ENCODE measurements at places on chromosomes 6 and 20.

GRCh38 chr6:113488061-113488460 lies 369.1 kb upstream of the MARCKS start:
- no peak for DNase-seq

DNA sequence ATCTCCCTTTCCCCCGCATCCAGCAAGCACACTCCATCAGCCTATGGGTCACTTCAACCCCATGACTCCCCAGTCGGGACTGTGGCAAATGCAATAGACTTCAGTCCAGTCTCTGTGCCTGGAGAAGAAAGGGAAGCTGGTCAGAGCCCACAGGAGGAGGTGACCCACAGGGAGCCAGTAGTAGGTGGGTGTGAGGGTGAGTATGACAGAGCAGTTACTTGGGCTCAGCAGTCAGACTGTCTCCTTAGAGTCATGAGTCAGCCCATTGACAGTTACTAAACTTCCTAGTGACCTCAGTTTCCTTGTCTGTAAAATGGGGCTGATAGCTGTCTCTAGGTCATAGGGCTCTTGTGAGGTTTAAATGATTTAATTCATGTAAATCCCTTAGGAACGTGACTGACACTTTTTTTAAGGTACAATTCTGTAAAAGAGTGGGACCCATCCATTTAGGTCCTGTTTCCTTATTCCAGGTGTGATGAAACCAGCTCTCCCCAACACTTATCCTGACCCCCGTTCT lies 33.9 kb upstream of the HLA-C start:
- DNase-seq = no peak

GRCh38 chr6:53154794-53155193 lies 6.2 kb upstream of the GCM1 start:
- DNase-seq = no peak

DNA sequence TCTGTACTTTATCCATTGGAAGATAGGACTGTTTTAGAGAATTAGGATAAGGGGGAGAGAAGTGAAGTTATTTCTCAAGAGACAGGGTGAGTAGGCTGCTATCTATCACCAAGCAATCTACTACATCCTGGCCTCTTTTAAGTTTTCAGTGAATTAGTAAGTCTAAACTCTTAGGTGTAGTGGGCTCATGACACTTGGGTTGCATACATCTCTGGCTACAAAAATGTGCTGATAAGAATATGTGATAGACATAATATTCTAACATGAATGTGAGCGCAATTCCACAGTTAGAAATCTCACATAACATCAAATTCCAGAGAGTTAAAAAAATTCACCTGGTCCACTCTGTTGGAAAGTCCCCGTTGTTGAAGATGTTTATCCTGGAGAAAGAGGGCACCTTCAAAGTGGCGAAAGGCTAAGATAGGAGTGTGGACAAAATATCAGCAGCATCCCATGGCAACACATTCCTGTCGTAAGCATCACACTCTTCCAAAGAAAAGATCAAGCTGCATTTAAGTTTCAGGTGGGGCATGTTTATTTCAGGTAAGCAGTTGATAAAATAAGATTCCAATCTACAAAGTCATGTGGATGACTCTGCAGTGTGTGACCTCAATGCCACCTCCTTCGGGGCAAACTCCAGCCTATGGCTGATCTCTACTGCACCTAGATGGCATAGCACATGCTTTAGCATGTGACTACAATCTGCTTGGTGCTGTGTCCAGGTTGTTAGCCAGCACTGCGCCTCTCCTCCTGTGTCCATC lies 111.7 kb upstream of the NEDD9 start:
- no peak for DNase-seq

DNA sequence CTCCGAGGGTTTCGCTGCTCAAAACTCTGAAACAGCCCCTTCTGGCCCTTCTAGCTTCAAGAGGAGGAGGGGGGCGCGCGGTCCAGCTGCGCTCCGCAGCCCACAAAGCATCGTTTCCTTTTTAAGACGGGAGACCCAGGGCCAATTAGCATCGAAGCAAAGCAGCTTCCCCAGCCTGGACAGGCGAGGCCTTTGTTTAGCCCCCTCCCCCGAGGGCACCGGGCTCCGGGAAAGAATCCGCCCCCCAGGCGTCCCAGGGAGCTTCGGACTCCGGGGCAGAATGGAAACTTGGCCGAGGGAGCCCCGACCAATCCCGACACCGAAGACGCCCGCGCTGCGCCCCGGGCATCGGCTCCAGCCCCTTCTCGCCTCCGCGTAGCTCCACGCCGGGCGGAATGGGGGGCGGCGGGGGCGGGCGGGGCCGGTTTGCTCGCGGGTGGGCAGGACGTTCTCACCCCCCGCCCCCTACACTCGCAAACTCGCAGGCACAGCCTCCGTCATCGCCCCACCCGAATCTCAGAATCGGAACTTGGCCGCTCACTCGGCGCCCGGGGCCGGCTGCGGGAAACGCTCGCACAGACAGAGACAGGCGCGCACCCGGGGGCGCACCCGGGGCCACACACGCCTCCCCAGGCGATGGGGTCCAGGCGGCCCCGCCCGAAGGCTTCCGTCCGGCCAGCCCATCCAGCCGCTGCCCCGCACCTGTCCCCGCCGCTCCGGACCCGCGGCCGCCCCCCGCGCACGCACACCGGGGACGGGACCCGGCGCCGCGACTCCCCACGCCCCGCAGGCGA lies 628 bp downstream of the NKAIN4 start:
- no peak for DNase-seq

DNA sequence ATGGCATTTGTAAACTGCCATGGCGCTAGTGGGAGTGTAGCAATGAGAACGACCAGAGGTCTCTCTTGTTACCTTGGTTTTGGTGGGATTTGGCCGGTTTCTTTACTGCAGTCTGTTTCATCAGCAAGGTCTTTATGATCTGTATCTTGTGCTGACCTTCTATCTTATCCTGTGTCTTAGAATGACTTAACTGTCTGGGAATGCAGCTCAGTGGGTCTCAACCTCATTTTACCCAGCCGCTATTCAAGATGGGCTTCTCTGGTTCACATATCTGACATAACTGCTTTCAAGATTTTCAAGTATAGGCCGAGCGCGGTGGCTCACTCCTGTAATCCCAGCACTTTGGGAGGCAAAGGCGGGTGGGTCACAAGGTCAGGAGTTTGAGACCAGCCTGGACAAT lies 1.9 kb upstream of the SFT2D1 start:
- no peak for DNase-seq

DNA sequence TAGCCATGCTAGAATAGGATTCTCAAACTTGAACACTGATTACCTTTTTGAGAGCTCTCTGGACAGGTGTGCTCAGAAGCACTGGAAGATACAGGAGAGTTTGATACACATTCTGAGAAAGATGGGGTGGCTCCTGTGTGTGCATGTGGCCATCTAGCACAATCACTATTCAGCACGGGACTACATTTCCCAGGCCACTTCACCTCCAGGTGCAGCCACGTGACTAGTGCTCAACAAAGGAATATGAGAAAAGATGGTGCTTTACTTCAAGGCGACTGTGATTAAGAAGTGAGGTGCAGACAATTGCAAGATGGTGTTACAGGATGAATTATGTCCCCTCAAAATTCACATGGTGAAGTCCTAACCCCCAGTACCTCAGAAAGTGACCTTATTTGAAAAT lies 103.8 kb downstream of the BACH2 start:
- DNase-seq = no peak

- no peak for DNase-seq
These were observed 5.3 kb upstream of the LINC00237 start for GRCh38 chr20:21111416-21111815.

GRCh38 chr6:27247133-27247836 lies at the start of gene PRSS16:
TSS of gene PRSS16 (plus strand) at chr6:27247701. CDS start at chr6:27247738, 37 bp downstream.
- no peak for DNase-seq

DNA sequence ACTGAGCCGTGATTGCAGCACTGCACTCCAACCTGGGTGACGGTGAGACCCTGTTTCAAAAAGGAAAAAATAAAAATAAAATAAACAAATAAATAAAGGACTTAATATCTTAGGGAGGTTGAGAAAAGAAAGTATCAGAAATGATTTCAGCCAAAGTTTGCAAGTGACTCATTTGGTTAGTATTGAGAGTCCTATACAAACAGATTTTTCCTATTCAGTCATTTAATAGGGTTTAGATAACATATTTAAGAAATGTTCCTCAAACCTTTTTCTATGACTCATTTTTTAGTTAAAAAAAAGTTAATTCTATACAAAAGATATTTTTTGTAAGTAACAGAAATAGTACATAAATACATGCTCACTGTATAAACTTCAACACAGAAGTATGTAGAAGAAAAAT lies 235.1 kb downstream of the GJA1 start:
- no peak for DNase-seq

DNA sequence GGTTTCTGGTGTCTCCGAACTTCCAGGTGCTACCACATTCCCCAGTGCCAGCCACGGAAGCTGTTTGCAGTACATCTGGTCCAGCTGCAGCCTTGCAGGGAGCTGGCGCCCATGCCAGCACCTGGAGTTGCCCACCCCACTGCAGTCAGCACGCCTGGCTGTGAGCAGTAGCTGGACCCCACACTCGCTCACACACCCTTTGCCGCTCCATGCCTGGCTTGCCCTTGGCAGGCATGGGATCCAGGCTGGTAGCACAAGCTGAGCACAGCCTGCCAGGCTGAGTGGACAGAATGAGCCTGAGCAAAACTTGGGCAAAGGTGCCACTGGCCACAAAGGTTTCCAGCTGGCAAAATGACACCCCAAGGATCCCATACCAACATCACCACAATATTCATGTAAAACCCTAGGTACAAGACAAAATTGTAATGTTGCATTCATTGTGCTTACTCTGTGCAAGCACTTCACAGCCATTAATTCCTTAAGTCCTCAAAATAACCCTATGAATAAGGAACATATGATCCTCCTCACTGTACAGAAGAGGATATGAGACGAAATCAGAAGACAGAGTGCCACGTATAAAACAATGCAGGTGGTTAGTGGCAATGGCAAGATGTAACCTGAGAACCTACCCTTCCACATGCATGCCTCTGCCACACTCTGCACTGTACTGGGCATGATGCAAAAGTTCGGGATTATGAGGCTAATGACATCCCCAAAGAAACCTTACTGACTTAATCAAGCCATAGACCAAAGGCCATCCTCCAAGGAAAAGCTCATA lies 18.3 kb downstream of the KIF16B start:
- no peak for DNase-seq

DNA sequence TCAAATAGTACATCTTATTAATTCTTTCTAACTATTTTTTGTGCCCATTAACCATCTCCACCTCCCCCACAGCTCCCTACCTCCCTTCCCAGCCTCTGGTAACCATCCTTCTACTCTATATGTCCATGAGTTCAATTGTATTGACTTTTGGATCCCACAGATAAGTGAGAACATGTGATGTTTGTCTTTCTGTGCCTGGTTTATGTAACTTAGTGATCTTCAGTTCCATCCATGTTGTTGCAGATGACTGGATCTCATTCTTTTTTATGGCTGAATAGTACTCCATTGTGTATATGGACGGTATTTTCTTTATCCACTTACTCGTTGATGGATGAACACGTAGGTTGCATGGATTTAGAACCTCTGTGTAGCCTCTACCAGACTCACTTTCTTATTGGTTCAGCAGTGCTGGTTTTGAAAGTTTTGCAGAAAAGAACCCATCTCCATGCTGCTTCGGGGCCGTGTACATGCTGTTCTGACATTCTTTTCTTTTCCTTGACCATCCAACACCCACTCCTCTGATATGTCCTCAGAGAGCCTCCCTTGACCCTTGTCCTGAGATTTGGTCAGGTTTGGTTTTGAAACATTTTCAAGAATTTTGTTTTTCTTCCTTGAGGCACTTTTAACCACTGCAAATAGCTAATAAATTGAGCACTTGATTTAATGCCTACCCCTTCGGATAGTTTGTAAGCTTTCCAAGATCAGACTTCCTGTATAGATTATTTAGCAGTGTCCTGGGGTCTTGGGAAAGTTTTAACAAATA lies 231.2 kb upstream of the ZFP64 start:
- DNase-seq = no peak
